ENCODE measurements at places on chromosomes 7 and 10. TPM values are rescaled to one million over a fixed set of nuclear protein-coding genes. Genes with fewer than 3 reads are reported as not detected.

Gene TASOR2
- total RNA-seq = 87.2 TPM

Gene OR6B1
- total RNA-seq = not detected

Gene EZH2
- 13.8 TPM for total RNA-seq

Gene ARL3
- 16.6 TPM for total RNA-seq

Gene CDK14
- total RNA-seq = 30.2 TPM

Gene MACC1
- 2.0 TPM for total RNA-seq

Gene METTL27
- 2.1 TPM for total RNA-seq

Gene ZNF107
- total RNA-seq = 5.7 TPM

Gene ZNF467
- total RNA-seq = 16.5 TPM

Gene TMEM176A
- 0.31 TPM for total RNA-seq

- DNase-seq = peak; percentile 6
Measured at GRCh38 chr7:114787556-114787955, 134.3 kb upstream of the MDFIC start.

- DNase-seq = peak; percentile 16
Measured at GRCh38 chr7:108488768-108489538, 32.7 kb upstream of the NRCAM start.

GRCh38 chr10:11677480-11677879, 64.7 kb upstream of the ECHDC3 start:
- no peak for DNase-seq

DNA sequence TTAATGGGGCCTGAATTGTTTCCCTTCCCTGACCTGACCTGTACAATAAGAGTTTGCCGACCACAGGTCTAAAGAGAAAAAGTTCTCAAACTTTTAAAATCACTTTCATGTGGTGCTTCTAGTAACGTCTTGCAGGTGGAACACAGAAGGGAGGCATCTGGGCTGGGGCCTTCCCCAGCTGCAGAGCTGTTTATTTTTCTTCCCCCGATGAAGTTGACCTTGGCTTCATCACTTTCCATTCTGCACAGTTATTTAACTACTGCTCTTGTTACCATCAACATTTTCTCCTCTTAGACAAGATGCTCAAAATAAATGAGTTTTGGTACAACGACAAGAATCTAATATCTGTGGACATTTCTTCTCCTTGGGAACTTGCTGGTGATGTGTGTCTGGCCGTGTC, 181.7 kb downstream of the HERPUD2 start:
- no peak for DNase-seq

- peak; percentile 60 for DNase-seq
Measured at GRCh38 chr10:90775351-90776028, 82.3 kb downstream of the HTR7 start.

- DNase-seq = no peak
Measured at GRCh38 chr10:117590101-117590875, 47.7 kb downstream of the EMX2 start.

DNA sequence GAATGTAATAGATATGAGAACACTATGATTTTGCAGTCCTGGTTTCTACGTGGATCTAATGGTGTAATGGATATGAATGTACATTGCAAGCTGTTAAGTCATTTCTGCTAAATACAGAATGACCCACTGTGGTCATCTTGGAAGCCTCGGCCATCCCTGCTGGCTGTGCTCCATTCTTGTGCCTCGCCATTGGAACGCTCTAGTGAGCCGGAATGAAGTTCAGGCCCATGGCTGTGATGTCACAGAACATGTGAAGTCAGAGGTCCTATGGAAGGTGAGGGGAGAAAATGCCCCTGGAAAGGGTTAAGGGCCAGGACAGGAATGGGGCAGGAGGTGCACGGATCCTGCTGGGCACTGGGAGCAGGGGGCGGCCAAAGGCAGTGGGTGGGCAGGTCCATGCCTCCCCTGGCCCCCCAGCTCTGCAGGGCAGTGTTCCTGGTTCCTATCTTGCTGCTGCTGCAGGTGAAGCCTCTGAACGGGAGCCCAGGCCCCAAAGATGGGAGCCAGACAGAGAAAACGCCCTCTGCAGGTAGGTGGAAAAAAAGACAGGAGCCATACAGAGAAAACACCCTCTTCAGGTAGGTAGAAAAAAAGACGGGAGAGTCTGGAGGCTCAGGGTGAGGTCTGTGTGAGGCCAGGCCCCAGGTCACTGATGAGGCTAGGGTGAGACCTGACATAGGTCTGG, at the start of gene LLCFC1:
Gene LLCFC1 (plus strand): TSS at position 259 of the 685 bp plus-strand sequence. CDS start 138 bp downstream, at position 397.
- no peak for DNase-seq

DNA sequence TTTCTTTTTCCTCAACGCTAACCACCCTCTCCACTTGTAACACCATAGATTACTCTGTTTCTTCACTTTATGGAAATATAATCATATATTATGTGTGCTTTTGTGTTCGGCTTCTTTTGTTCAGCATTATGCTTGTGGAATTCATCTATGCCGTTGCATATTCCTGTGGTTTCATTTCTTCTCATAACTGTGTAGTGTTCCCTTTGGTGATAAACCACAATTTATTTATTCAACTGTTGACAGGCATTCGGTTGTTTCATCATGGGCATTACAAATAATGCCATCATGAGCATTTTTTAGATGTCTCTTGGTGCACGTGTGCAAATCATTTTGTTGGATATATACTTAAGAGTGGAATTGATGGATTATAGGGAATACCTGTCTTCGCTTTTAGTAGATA, 12.1 kb downstream of the AVL9 start:
- peak; percentile 66 for DNase-seq

GRCh38 chr7:128115821-128116723, 84.8 kb upstream of the LRRC4 start:
- DNase-seq = no peak

DNA sequence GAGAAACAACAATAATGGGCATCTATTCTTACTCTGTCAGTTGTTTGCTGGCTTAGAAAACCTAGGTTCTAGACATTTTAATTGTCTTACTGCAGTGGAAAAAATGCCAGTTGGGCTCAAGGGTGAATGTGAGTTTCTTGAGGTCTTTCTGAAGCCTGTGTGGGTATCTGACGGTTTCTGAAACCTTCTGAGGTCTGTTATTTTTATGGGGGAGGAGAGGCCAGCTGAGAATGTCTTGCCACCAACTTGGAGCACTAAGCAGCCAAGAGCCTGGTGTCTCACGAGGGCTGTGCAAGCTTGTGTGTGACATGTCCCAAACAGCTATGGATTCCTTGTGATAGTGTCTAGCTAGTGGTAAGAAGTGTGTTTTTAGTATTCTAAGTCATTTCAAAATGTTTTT, 24.2 kb upstream of the DDC start:
- DNase-seq = no peak

DNA sequence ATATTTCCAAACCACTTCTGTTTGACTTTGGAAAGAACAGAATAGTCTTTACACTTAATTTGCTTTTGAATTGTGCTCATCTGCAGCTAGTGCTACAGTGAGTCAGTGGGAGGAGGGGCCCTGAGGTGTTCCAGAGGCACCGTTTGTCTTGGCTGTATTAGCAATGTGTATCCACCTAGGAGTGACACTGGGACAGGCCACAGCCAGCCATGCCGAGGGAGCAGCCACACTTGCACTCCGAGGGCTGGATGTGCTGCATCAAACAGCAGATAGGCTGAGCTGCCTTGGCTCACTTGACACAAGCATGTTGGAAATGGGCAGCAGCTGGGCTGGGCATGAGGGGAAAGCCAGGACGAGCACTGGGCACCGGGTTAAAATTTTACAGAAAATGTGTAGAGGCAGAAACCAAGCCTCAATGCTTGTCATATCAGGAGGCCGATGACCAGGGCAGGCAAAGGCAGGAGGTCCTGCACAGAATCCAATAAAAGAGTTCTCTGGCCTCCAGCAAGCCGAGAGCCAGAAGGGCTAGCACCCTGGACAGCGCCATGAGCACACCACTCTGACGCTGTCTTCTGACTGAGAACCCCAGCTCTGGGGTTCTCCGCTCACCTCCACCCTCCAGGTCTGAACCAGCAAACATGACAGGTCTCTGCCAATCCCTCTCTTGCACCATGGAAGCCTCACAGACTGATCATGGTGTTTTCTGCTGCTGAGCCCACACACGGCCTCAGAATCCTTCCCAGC, 163.3 kb downstream of the GRID1 start:
- DNase-seq = no peak

GRCh38 chr7:30226614-30227268, 57.7 kb upstream of the ZNRF2 start:
- DNase-seq = no peak

GRCh38 chr7:77910124-77910523, 111.6 kb downstream of the PHTF2 start:
- no peak for DNase-seq

- DNase-seq = no peak
Measured at GRCh38 chr10:70932392-70933196, 44.2 kb upstream of the PCBD1 start.

DNA sequence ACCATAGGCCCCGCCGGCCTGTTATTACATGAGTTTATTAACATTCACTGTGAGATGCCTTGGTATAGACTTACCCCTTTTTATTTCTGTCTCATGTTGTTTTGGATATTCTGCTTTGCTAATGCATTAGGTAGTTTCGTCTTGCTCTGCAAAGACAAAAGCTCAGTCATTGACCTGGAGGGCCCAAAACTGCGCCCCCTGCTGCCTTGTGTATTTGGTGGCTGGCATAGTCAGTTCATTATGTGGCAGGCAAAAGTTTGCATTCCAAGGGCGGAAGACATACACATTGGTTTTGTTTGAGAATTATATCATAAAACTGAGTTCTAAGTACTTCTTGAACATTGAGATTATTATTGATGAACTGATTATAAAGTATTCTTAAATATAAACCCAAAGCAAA, 372.5 kb downstream of the SDK1 start:
- DNase-seq = no peak

DNA sequence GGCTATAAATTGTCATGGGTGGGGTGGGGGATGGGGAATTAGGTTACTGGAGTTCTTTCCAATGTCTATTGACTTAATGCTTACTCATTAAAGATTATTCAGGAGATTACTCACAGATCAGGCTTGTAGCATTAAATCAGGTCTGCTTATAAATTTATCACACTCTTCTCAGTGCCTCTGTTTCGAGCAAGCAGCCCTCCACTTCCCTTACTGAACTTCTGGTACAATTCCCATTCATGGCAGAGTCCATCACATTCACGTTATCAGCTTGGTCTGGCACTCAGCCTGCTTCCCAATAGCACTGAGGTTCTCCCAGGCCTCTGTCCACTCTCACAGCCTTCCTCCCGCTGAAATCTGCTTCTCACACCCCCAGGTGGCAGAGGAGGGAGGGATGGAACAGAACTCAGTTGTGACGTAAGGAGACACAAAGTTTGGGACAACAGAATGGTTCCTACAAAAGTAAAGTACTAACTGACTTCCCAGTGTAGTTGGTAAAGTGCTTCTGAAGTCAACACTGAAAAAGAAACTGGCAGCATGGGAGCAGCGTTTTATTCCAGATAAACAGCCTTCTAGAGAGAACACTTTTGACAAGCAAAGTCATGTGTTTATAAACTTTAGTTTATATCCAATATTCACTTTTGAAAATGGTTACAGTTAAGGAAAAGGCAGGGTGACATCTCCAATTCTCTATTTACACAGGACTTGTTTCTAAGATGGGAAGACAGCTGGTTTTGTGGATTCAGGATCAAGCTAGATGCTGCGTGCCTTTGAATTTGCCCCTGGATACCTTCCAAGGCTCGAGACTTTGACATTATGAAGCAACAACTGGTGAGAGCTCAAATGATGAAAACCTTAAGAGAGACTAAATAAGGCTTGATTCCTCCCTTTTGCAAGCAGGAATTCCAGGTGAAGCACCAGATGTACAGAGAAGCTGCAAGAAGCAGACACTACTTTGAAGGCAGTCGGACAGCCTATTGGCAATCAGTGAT, 81.4 kb downstream of the ATXN7L1 start:
- peak; percentile 51 for DNase-seq

- no peak for DNase-seq
Measured at GRCh38 chr10:49615213-49615612, 1.4 kb downstream of the CHAT start.

DNA sequence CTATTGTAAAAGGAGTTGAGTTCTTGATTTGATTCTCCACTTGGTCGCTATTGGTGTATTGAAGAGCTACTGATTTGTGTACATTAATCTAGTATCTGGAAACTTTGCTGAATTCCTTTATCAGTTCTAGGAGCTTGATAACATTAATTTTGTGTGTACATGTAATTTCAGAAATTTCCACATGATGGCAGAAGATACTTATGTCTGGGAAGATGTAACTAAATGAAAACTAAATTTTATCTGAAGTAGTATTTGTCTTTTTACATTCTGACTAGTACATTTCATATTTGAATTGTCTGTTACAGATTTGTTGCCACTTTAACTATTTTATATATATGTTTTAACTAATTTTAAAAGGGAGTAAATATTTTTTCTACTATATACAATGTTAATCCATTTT, 27.6 kb downstream of the SDHAF3 start:
- peak; percentile 18 for DNase-seq

DNA sequence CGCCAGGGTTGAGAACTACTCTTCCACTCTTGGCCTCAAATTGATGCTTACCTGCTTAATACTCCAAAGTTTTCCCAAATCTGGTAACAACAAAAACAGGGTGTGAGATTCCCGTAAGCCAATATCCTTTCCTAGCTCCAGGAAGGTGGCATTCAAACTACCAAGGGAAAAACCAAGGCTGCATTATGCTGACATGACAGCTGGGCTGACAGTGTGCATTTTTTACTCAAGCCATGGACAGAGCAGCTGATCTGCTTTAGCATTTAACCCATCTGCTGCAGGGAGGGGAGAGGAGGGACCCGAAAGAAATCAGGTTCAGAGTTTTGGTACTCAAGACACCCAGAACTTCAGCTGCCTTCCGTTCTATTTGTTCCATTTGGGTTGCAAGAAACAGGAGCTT, 49.8 kb upstream of the RAPGEF5 start:
- DNase-seq = no peak

DNA sequence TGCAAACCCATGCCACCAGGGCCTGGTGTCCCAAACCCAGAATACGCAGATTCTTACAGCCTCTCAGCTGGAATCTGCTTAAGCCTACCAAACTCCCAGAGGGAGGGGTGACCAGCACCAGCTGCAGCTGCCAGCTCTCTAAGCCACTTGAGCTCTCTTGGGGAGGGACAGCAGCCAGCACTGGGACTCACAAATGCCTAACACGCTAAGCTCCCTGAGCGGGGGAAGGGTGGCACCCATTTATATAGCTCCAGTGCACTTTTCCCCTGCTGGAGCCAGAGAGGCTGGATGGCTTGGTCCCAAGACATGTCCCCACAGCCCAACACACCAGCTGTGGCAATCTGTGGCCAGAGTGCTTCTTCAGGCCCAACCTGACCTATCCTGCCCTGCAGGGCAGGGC, 326.8 kb upstream of the NRG3 start:
- DNase-seq = no peak

- no peak for DNase-seq
Measured at GRCh38 chr7:136919820-136920219, 51.4 kb downstream of the CHRM2 start.

- peak; percentile 60 for DNase-seq
Measured at GRCh38 chr10:73886085-73886529, 11.8 kb upstream of the CAMK2G start.

DNA sequence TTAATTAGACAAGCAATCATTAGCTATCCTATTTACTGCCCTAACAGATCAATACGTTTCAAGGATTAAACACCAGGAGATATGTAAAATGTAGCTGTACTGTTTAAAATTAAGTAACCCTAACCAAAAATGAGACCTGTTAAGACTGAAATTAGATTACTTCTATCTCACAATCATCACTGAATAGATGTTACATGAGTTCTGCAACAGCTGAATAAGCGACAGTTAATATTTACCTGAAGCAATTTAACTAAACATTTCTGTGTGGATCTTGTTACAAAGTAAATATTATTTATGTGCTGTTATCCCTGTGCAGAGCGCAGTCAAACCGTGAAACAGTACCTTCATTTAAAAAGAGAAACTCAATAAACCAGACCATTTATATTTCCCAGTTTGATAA, 122.5 kb downstream of the RELN start:
- DNase-seq = no peak

Measured in astrocyte (in vitro differentiated cells and primary cell).